Neural crest cell (in vitro differentiated cells): ENCODE measurements at places on chromosomes 1 and 21.

- DNase-seq = no peak
- H3K27me3 ChIP-seq = no peaks in the 10 kb centered on the region
- H3K4me3 ChIP-seq = no peak overlapping the region
Observed at GRCh38 chr21:43797415-43797814, 8.0 kb downstream of the RRP1 start.

DNA sequence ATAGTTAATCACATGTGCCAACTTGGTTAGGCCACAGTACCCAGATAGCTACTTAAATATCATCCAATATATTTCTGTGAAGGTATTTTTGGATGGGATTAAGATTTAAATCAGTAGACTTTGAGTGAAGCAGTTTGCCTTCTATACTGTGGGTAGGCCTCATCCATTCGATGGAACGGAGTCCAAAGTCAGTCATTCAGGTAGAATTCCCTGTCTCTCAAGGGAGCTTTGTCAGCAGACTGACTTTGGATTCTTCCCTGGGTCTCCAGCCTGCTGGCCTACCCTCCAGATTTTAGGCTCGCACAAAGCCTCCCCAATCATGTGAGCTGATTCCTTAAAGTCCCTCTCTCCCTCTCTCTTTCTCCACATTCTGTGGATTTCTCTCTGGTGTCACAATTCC lies 145.1 kb upstream of the MAGI3 start:
- no peak overlapping the region for H3K27ac ChIP-seq
- H3K36me3 ChIP-seq = no peaks in the 10 kb centered on the region
- no peaks in the 10 kb centered on the region for H3K27me3 ChIP-seq
- no peak overlapping the region for H3K4me3 ChIP-seq
- no peak for DNase-seq

DNA sequence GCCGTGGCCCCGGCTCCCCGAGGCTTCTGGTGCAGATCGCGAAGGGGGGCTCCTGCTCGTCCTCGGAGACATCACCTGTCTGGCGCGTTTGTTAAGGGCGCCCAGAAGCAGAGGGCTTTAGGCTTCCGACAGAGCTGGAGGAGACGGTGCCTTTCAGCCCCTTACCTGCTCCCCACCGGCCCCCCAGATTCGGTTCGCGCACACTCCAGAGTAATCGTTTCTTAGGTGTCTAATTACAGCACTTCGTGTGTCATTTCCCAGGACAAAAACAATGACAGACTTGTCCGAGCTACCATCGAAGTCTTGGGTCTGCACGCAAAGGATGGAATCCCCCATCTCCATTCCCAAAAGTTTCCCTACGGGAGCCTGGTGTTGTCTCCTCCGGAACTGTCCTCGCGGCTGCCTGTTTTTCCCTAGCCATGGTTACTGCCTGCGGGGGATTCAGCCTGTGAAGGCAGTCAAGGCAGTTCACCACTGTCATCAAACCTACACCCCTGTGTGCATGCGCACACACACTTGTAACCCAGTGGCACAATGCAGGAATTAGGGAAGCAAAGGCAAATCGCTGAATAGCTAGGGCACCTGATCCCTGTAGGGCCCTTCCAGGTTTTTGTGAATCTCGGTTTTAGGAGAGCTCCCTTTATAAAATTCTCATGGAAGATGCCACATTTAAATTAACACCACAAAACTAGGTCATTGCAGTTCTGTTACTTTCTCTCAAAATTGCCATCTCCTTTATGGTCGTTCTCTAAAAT lies 738 bp upstream of the CDC42BPA start:
- peak overlapping the region; percentile 95 for H3K27ac ChIP-seq
- peak; percentile 51 for DNase-seq
- no peaks in the 10 kb centered on the region for H3K27me3 ChIP-seq
- H3K36me3 ChIP-seq = no peaks in the 10 kb centered on the region

DNA sequence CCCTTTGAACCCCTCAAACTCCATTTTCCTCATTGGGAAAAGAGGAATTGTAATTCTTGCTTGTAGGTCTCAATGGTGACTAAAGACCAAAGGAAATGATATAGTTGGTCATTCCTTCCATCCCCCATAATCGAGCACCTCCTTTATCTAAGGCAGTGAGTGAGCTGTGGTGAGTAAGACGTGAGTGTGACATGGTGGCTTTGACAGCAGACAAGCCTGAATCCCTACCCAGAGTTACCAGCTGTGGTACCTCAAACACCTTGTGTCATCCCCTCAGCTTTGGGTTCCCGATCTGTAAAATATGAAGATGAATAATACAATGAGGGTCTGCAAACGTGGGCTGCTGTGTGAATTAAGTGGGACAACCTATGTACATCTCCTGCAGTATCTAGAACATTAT lies 8.4 kb downstream of the TRAF5 start:
- no peaks in the 10 kb centered on the region for H3K27me3 ChIP-seq
- peaks cover 21% of the 10 kb centered on the region for H3K4me1 ChIP-seq
- no peaks in the 10 kb centered on the region for H3K36me3 ChIP-seq
- H3K27ac ChIP-seq = no peak overlapping the region
- H3K4me3 ChIP-seq = no peak overlapping the region

DNA sequence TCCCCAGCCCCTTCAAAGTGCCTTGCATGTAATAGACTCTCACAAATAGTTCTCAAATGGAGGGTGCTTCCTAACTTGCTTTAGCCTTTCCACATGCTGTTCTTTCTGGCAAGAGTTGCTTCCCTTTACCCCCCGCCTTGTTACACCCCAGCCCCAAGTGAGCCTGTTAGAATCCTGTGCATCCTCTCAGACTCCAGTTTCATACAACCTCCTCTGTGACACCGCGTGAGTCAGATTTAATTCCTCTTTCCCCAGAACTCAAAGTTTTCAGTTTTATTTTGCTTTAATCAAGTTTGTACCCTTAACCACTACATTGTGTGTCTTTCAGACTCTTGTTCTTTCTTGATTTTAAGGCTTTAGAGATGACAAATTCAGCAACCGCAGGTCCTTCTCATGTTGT lies 234.5 kb upstream of the HOOK1 start:
- H3K27ac ChIP-seq = no peak overlapping the region
- no peak for DNase-seq
- H3K27me3 ChIP-seq = no peaks in the 10 kb centered on the region
- no peaks in the 10 kb centered on the region for H3K4me1 ChIP-seq
- peaks cover 4% of the 10 kb centered on the region for H3K36me3 ChIP-seq
- no peak overlapping the region for H3K4me3 ChIP-seq

DNA sequence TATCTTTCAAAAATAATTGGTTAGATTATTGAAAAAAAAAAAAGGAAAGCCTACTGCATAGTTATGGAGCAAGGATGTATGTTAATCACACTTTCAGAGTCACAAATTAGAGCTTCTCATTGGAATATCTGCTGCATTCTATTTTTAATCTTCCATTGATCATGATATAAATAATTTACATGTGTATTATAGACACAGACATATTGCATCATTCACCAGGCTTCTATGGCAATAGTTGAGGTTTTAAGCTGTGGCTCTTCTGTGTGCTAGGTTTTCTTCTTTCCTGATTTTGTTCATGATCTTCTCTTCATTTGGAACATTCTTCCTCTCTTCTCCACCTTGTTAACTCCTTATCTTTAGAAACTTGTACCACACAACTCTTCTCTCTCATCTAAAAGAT lies 123.2 kb upstream of the HMCN1 start:
- no peaks in the 10 kb centered on the region for H3K27me3 ChIP-seq
- DNase-seq = no peak
- H3K4me3 ChIP-seq = no peak overlapping the region
- H3K27ac ChIP-seq = no peak overlapping the region

- DNase-seq = no peak
- H3K36me3 ChIP-seq = no peaks in the 10 kb centered on the region
- no peaks in the 10 kb centered on the region for H3K4me1 ChIP-seq
Observed at GRCh38 chr21:33884376-33885171, 31.0 kb downstream of the ATP5PO start.

DNA sequence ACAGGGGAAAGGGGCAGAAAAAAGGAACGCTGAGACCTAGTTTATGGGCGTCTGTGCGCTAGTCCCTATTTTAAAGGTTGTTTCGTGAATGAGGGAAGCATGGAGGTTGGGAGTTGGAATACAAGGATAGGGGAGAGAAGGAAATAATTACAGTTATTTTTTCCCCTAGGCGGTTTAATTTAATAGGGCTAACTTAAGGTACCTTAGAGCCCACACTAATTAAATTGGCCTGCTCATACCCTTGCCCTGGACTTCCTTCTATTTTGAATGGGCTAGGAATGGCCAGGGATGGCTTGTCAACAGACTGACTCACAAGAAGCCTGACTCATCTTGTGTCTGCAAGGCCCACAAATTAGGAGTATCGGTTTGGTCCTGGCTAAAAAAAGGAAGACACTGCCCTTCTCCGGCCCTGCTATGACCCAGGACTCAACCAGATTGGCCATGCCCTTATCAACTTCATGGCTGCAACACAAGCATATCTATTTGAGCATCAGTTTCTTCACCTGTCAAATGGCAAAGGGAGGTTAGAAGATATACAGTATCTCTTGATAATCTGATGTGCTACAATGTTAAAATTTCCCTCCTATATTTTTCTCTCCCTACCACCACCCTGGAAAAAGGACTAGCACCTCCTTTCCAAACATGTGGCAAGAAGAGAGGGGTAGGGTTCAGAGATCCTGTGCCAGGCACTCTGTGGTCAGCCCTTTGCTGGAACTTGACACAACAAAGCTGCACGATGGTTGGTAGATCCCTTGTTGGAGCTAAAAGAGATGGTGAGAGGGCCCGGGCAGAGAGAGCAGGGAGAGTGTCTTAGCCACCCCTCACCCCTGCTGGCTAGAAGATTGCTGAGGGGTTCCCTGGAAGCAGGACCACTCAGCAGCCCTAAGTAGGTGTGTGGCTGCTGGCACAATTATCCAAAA lies 2.2 kb upstream of the SSBP3 start:
- peaks cover 2% of the 10 kb centered on the region for H3K36me3 ChIP-seq
- peak overlapping the region; percentile 99 for H3K4me3 ChIP-seq
- H3K27ac ChIP-seq = peak overlapping the region; percentile 90
- peaks cover 68% of the 10 kb centered on the region for H3K4me1 ChIP-seq
- H3K27me3 ChIP-seq = no peaks in the 10 kb centered on the region
- DNase-seq = no peak

- no peaks in the 10 kb centered on the region for H3K27me3 ChIP-seq
- no peak for DNase-seq
- peak overlapping the region; percentile 58 for H3K27ac ChIP-seq
- no peak overlapping the region for H3K4me3 ChIP-seq
- no peaks in the 10 kb centered on the region for H3K4me1 ChIP-seq
Observed at GRCh38 chr1:174894117-174894762, 105.5 kb upstream of the CACYBP start.

DNA sequence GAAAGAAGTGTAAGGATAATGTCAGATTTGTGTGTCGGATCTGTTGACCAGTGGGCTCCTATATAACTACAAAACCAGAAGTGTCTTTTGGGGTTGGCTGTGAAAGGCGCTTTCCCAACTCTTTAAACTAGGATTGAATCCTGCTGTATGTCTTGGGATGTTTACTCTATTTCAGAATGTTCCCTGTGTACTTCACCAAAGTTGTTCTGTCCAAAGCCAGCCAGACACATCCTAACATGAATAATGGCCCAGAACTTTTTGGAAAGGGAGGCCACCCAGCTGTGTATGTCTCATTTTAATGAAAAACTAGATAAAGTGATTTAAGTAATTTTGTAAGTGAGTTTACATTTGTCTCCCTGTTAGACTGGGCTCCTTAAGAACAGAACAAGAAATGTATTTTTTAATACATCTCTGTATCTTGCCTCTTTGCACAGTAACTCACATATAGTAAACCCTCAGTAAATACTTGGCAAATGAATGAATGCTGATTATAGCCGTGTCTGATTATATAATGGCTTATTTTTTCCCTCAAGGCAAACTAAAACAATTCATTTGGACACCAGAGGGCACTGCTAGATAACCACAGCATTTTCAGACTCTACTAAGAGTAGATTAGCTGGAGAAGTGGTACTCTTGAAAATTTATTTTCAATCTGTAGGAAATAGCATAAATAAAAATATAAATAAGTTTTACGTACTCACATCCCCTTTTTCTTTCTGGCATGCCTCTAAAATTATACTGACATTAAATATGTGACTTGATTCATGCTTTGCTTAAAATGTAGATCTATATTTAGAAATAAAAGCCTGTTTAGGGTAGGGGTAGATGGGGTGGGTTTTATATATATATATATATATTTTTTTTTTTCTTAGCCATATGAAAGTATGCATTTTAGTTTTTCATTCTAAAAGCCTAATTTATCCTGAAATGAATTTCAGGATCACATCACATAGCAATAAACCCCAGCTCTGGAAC lies 23.8 kb downstream of the TSEN15 start:
- H3K4me1 ChIP-seq = peaks cover 4% of the 10 kb centered on the region
- peak; percentile 34 for DNase-seq
- no peak overlapping the region for H3K4me3 ChIP-seq
- H3K36me3 ChIP-seq = peaks cover 18% of the 10 kb centered on the region
- H3K27me3 ChIP-seq = no peaks in the 10 kb centered on the region

DNA sequence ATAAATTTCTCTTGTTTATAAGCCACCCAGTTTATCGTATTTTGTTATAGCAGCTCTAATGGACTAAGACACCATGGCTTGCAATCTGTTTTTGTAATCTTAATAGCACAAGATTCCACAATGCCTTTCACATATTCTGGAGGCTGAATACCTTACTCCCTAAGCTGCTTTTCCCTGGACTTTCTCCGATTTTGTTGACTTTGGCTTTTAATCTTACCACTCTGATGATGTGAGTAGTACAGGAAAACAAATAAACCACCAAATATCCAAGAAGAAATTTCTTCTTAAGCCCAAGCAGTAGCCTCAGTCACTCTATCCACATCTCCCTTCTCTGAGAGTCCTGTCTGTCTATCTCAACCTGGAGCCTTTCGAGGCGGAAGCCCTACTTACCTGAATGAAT lies 838.6 kb downstream of the LTN1 start:
- no peaks in the 10 kb centered on the region for H3K27me3 ChIP-seq
- no peak overlapping the region for H3K4me3 ChIP-seq
- no peaks in the 10 kb centered on the region for H3K36me3 ChIP-seq

GRCh38 chr1:28950006-28950405 lies 35.6 kb downstream of the EPB41 start:
- H3K36me3 ChIP-seq = peaks cover 3% of the 10 kb centered on the region
- no peak overlapping the region for H3K27ac ChIP-seq
- H3K4me3 ChIP-seq = no peak overlapping the region
- no peak for DNase-seq
- H3K4me1 ChIP-seq = peaks cover 8% of the 10 kb centered on the region

- no peaks in the 10 kb centered on the region for H3K27me3 ChIP-seq
- H3K36me3 ChIP-seq = no peaks in the 10 kb centered on the region
- DNase-seq = no peak
- peaks cover 18% of the 10 kb centered on the region for H3K4me1 ChIP-seq
Observed at GRCh38 chr1:218493986-218494385, 148.8 kb downstream of the TGFB2 start.

DNA sequence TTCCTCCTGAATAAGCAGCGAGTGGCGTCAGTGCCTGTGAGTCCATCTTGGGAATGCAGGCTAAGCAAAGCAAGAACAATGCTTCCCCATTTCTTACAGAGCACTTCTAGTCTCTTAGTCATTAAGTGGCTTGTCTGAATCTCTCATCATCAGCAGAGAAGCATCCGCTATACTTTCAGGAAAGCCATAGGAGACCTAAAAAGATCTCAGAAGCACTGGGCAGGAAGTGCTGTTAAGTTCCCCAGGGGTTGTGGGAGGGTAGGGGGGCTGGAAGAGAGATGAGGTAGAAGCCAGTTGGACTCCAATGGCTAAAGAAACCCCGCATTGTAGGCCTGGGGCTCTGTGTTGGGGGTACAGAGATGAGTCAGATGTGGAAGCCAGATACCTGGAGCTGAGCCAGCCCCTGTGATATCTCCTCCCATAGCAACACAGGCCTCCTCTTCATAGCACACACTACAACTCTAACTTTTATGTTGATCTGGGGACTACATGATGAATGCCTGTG lies 44.9 kb downstream of the SYT6 start:
- H3K36me3 ChIP-seq = no peaks in the 10 kb centered on the region
- no peaks in the 10 kb centered on the region for H3K27me3 ChIP-seq

- DNase-seq = no peak
- no peaks in the 10 kb centered on the region for H3K27me3 ChIP-seq
- H3K4me1 ChIP-seq = peaks cover 7% of the 10 kb centered on the region
- H3K27ac ChIP-seq = no peak overlapping the region
- H3K36me3 ChIP-seq = no peaks in the 10 kb centered on the region
Observed at GRCh38 chr1:175632667-175633066, 110.7 kb downstream of the TNR start.
